ENCODE measurements at places on chromosomes 2 and 18. TPM values are rescaled to one million over a fixed set of nuclear protein-coding genes. Genes with fewer than 3 reads are reported as not detected.

AQP12B gene
- not detected for total RNA-seq

ARHGAP28 gene
- total RNA-seq, result not detected

GRCh38 chr2:220270481-220271070, 643.1 kb downstream of the SLC4A3 start:
- DNase-seq, result no peak

GRCh38 chr18:55185391-55185790, 226.1 kb upstream of the CCDC68 start:
- no peak for DNase-seq
